ENCODE measurements at places on chromosomes 5 and 9.

DNA sequence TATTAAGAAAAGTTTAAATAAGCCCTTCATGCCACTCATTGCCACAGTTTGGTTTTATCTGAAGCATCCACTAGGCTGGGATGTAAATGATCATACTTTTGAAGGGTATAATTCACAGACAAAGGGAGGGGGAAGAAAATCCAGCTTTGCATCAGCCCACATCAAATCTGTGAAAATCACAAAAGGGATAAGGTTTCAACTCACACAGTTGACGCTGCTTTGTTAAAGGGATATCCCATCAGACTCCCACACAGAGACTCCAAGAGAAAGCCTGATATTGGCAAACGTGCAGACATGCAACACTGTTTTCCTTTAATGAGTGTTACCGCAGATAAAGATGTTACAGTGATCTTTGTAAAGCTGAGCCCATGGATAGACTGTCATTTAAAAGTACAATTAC, 602.9 kb downstream of the TLE1 start:
- no peak for DNase-seq

DNA sequence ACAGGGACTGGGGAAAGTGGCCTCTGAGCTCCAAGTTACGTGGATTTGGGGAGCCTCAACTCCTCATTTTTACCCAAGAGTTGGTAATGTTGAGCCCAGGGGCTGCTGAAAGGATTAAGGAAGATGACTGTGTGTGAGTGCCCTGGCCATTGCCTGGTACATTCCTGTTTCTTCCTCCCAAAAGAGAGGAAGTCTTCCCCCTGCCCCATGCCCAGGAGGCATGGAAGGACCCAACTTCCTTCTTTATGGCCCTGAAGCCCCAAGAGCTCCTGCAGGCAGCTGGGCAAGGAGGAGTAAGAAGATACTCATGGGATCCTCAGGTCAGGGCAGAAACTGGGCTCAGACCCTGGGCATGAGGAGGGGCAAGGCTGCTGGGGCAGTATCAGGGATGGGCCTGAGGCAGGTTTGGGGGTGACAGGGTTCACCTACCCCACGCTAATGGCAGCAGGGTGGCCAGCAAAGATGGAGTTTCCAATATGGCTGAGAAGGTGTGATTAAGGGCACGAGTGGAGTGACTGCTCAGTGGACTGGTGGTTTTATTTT, 118.3 kb upstream of the MVB12B start:
- DNase-seq, result no peak

DNA sequence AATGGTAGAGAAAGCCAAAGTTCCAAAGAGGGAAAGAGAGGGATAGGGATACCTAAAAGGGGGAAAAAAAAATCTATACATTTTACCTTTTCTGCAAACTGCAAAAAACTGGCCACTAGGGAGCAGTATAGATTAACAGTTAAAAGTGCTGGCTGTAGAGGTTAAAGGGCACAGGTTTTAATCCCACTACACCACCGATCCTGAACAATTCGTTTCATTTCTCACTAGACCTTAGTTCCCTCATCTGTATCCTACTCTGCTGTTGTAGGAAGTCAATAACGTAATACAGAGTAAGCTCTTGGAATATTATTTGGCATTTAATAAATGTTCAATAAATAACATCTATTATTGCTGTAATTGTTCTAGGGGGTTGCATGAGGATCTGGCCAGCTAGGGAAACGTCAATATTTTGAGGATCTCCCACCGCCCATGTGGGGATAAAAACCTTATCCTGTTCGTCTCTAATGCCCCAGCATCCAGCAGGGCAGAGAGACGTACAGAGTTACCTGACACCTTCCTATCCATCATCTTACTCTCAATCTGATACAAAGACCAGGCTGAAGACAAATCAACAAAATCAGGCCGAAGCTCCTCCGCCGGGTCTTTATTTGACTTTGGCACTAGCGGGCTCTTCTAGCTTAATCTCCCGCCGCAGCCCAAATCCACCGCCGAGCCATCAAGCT, 757 bp downstream of the CDC26 start:
- no peak for DNase-seq

GRCh38 chr5:74098456-74098855, 472.5 kb downstream of the ARHGEF28 start:
- no peak for DNase-seq

- no peak for DNase-seq
These were observed 12.9 kb downstream of the OR2V2 start for GRCh38 chr5:181160152-181160754.

DNA sequence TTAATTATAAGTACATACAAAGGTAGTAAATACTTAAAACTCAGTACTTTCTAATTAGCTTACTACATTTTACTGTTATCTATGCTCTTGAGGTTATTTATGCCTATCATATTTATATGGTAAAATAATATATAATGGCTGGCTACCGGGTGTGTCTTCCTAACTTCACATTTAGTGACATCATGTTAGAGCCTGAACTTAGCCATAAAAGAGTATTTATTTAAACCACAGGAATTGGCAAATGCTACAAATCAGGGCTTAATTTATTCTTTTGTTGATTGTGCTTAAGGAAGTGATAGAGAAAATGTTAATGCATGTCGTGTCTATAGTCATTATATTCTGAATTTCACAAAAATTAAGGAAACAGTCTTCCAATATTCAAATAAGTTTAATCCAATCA, 73.1 kb downstream of the NDUFAF2 start:
- no peak for DNase-seq

- no peak for DNase-seq
These were observed 525 bp upstream of the STPG3 start for GRCh38 chr9:137250329-137251193.

GRCh38 chr5:160929360-160929759, 77.3 kb upstream of the ATP10B start:
- no peak for DNase-seq

GRCh38 chr5:109921735-109922380, 232.1 kb downstream of the MAN2A1 start:
- DNase-seq, result no peak

DNA sequence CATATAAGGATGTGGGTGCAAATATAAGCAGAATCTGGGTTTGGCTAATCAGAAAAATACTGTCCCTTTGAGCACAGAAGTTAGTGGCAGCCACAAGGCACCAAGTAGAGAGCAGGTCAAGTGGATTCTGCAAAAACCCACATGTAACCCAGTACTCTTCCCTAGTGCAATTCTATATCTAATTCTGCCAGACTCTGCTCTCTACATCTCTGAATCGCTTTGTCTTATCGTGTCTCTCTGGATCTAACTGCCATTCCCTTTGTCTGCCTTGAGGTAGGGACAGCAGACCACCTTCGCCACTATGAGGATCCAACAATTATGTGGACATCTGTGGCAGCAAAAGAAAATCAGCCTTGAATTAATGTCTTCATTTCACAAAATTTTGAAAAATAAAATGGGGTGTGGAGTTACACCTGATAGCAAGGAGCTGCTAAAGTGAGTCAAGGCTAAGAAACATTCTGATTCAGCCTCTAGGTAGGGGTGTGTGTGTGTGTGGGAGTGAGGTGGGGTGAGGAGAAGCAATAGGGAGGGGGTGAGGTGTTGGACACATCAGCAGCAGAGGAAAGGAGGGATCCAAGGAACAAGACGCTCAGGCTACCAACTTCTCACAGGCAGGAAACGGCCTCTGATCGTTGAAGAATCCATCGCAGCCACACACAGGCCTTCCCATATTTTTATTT, 33.7 kb upstream of the ZNF366 start:
- no peak for DNase-seq

DNA sequence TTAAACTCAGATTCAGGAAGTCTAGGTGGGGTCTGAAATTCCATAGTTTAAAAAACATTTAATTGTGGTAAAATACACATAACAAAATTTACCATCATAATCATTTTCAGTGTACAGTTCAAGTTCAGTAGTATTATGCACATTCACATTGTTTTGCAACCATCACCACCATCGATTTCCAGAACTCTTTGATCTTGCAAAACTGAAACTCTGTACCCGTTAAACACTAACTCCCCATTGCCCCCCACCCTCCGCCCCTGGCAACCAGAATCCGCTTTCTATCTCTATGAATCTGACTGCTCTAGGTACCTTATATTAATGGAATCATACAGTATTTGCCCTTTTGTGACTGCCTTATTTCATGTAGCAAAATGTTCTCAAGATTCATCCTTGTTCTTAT, 117.5 kb downstream of the CEP120 start:
- no peak for DNase-seq

GRCh38 chr5:138463419-138464007, 1.8 kb upstream of the EGR1 start:
- DNase-seq, result no peak

GRCh38 chr5:75185763-75186162, 50.9 kb downstream of the ANKRD31 start:
- DNase-seq, result no peak

Data from right hindlimb (tissue), 1 donor.